Activated naive CD4-positive, alpha-beta T cell (primary cell): ENCODE measurements at places on chromosomes 1 and 21.

DNA sequence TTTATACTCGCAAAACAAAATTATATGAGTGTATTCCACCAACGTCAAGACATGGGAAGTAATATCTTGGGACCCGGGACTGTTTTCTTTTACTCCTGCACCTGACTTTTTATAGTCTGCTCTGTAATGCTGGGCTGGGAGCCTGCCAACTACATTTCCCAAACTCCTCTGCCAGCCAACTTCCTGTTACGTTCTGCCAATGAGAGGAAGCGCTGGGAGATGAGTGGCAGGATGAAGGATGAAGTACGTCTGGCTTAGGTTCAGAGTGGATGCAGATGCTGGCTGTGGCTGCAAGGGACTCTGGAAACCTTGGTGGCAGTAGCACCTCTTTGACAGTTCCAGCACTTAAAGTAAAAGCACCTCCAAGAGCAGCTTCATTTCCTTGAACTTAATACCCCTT, 59.6 kb downstream of the USP24 start:
- DNase-seq, result no peak

GRCh38 chr1:9160079-9160717, 31.3 kb upstream of the GPR157 start:
- no peak for DNase-seq

DNA sequence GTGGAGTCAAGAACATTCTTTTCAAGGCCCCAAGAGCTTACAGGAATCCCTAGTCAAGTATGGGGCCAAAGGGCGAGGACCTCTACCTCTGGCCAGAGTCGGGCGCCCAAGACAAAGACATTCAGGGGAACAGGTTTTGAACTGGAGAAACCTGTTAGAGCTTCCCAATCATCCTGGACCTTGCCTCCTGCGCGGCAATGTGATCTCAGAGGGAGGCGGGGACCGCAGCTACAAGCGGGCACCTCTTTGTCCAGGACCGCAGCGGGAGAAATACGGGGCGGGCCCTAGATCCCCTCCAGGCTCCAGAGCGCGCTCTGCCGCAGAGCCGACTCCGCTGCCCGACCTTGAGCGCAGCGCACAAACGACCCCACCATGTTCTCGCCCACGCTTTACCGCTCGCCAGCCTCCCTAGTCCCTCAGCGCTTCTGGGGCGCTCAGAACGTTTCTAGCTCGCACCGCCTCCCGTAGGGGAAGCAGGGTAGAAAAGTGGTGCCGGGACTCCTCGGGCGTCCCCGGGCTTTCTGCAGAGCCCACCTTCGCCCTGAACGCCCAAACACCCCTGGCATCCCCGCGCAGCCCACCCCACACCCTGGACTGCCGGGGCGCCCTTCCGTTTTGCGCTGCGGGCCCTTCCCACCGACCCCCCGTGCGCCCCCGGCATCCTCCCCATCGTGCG, 28.1 kb downstream of the RABIF start:
- peak; percentile 5 for DNase-seq

DNA sequence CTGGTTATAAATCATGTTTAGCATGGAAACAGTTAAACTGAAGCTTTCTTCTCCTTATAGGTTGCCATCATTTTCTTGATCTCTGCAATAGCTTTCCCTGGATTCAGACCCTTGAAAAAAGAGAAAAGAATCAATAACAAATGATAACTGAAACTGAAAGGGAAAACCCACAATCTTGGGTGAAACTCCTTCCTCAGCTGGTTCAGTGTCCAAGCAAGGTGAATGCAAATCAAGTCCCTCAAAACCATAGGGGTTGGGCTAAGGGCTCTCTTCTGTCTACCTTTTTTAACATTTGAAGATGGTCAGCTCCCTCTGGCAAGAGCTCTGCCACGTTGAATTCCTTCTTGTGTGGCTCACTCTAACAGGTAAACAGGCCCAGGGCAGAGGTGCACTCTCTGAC, 7.1 kb upstream of the ATP13A2 start:
- no peak for DNase-seq

- no peak for DNase-seq
Observed at GRCh38 chr1:67162954-67163353, 3.3 kb upstream of the IL23R start.

- no peak for DNase-seq
Observed at GRCh38 chr1:204873714-204874113, 3.1 kb downstream of the NFASC start.

- no peak for DNase-seq
Observed at GRCh38 chr1:77387553-77387952, 105.7 kb downstream of the AK5 start.

GRCh38 chr1:10694274-10694632, 102.2 kb downstream of the CASZ1 start:
- peak; percentile 51 for DNase-seq

- no peak for DNase-seq
Observed at GRCh38 chr1:94013367-94013878, 104.2 kb upstream of the GCLM start.

DNA sequence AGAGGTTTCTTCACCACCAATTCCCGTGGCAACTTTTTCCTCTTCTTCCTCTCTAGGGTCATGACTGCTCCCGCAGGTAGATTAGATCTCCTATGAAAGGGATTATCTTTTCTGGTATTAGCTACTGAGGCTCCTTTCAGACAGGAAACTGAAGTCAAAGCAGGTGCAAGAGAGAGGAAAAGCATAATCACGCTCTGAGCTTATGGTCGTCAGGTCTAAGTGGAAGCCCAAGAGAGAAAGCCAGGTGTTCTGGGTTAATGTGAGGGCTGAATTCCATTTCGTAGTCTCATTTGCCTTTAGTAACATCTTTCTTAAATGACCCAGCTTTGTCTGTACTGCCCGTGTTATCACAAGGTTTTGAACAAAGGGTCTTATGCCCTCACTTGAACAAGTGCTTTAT, 8.3 kb upstream of the MAP3K21 start:
- DNase-seq, result no peak

DNA sequence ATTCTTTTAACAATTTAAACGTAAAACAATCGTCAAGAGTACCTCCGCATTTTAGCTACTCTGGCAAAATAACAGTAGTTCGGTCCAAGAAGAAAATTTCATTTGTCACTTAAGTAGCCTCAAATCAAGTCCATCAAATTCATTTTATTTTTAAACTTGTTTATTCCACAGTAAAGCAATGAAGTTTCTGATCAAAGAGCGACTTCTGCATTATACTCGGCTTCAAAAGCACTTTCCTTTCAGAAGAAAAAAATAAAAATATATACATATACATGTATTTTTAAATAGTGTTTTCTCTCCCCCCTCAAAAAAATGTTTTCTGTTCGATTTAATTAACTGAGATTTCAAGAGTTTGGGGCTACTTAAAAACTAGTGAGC, 115.0 kb downstream of the RERE start:
- DNase-seq, result no peak

DNA sequence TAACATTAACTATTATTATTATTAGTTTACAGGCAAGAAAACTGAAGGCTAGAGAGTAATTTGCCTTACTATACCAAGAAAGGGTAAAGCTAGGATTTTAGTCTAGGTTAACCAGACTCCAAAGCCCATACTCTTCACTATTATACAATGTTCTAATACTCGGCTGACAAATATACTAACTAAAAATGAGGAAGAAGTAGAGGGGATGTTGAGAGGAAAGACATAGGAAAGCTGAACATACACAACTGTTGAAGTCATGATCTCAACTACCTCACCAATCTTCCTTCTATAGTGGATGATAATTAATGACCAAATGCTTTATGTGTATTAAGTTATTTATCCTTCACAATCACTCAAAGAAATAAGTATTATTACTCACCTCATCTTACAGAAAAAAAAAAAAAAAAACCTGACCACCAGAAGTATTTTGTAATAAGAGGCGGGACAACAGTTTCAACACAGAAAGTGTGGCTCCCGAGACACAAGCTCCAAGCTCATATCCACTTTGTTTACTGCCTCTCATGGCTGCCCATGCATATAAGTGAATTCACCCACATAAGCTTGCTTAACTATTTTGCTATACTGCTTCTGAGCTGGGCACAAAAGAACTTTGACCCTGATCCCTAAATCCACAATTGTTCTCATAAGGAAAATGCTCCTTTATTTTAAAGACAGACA, 78.0 kb downstream of the USP1 start:
- DNase-seq, result no peak
